GOT3 (cell line): ENCODE measurements at places on chromosomes 4 and X.

GRCh38 chr4:124423160-124423559 lies 289.4 kb downstream of the ANKRD50 start:
- DNase-seq = no peak

DNA sequence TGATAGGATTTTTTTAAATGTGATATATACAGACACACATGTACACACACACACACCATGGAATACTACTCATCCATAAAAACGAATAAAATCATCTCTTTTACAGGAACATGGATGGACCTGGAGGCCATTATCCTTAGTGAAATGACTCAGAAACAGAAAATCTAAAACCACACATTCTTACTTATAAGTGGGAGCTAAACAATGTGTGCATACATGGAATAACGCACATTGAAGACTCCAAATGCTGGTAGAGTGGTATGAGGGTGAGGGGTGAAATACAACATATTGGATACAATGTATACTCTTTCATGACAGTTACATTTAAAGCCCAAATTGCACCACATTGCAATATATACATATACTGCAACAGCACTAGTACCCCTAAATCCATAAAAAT lies 120.2 kb upstream of the ADGRL3 start:
- no peak for DNase-seq

GRCh38 chrX:101482296-101482695 lies 3.0 kb upstream of the ARMCX4 start:
- no peak for DNase-seq

DNA sequence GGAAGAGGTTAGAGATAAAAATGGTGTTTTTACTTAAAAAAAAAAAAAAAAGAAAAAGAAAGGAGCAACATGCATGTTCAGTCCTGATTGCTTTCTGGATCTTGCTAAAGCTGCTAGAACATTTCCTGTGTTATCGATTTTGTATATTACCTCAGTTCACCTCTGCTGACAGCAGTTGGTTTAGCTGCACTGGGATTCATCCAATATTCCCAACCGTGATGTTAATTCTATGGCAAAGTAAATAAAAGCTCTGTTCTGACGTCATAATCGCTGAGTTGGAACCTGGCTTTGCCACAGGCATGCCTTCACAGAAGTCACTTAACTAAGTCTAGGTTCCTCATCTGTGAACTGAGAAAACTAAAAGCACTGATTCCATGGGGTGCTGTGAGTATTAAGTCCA lies 90.7 kb upstream of the SORBS2 start:
- DNase-seq = no peak

GRCh38 chrX:16445166-16445752 lies 204.7 kb upstream of the S100G start:
- DNase-seq = peak; percentile 25

GRCh38 chr4:30536231-30536630 lies 183.9 kb upstream of the PCDH7 start:
- DNase-seq = no peak

DNA sequence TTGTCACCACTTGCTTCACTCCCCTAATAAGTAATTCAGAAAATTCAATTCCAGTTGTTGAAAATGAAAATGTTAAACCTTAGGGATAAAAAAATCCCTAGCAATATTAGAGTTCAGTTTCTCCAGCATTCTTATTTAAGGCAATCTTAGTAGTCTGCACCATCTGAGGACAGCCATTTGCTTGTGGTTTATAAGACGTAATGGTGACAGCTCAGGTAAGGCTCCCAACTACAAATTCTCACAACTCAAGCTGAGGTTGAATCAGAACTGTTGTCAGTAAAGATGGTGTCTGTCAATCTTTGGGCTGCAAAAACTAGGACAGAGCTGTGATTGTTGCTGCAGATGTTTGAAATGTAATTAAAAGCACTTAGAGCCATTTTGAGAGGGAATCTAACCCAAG lies 16.3 kb upstream of the ADGRA3 start:
- no peak for DNase-seq

DNA sequence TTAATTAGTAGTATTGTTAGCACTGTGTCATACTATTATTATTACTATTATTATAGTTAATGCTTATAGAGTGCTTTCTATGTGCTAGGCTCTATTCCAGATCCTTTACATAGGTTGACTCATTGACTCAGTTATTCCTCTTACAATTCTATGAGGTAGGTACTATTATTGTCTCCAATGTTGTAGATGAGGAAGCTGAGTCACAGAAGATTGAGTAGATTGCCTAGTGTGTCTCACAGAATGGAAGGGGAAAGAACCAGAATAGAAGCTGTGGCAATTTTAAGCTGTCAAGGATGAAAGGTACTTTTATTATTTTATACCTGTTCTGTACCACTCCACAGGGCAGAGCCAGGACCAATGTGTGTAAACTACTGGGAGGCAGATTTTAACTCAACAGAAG lies 1.9 kb upstream of the TCEAL1 start:
- no peak for DNase-seq

GRCh38 chr4:94527556-94528233 lies 76.0 kb downstream of the PDLIM5 start:
- DNase-seq = no peak

DNA sequence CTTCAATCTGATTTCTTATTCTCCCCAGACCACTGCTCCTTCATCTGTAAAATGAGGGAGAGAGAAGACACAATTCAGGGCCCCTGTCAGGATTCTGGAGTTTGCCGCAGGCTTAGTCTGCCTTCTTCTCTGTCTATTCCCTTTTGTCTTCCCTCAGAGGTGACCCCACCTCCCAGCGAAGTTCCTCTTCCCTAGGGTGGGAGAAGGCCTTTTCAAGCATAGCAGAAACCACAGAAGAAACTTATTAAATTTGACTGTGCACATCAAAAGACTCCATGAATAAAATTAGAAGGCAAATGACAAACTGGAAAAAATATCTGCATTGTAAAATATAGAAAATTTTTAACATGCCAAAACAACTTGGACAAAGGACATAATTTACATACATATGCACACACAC lies 148.8 kb downstream of the HNRNPD start:
- no peak for DNase-seq

DNA sequence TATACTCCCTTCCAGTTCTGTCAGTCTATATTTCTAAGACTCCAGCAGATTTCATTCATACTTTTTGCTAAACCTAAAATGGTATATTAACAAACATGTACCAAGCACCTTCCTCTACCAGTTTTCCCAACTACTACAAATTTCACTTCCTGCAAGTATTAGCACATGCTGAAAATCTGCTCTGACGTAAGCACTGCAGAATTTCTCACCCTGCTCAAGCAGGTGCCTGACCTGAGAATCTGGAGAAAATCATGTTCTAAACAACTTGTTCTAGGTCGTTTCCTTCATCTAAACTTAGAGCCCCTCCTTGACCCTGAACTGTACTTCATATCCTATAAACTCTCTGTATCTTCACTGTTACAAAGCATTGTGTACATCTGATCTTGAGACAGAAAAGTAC lies 380.7 kb upstream of the NOCT start:
- DNase-seq = no peak

GRCh38 chr4:14844061-14844460 lies 158.2 kb upstream of the CPEB2 start:
- no peak for DNase-seq

GRCh38 chr4:47891928-47892327 lies 22.5 kb downstream of the NFXL1 start:
- DNase-seq = no peak

DNA sequence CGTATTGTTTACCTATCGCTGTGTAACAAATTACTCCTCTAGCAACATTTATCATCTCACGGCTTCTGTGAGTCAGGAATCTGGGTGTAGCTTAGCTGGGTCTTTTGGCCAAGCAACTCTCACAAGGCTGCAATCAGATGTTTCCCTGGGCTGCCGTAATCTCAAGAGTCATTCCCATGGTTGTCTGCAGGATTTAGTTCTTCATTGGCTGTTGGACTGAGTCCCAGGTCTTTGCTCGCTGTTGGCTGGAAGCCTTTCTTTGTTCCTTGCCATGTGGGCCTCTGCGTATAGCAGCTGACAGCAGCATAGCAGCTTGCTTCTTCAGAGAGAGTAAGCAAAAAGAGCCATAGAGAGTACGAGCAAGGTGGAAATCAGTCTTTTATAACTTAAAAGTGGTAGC lies 16.8 kb downstream of the POLR2B start:
- DNase-seq = no peak

DNA sequence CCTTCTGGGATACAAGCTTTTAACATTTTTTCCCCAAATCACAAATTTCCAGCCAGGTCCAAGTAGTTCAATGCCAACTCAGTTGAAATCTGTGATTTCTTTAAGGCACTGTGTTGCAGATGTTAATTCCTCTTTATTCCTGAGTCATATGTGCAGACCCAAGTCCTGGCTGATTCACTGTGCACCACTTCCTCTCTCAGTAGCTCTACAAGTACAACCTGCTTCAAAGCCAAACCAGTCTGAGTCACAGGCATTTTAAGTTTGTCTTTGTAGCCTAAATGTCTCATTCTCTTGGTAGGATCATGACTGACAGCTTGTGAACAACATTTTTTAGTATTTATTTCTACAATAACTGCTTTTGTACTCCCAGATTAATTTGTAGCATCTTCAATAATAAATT lies 165.6 kb upstream of the S100G start:
- DNase-seq = peak; percentile 43

GRCh38 chr4:38120772-38121171 lies 160.6 kb downstream of the PTTG2 start:
- no peak for DNase-seq

GRCh38 chr4:24164054-24164693 lies 274.3 kb upstream of the PPARGC1A start:
- DNase-seq = no peak

DNA sequence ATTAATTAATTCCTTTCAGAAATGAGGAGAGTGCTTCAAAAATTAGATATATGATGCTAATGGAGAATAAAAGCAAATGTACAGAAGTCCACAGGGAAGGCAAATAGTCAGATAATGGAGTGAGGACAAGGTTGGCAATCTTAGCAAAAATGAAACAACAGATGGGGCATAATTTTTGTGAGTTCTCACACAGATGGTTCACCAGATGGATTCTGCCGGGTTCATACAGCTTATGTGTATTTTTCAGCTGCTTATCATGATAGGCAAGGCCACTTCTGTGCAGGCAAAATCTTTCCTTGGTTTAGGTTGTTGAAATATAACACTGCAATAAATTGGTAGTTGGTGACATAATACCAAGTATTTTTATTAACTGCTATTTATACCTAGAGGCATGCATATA lies 1539.0 kb upstream of the IGFBP7 start:
- no peak for DNase-seq

DNA sequence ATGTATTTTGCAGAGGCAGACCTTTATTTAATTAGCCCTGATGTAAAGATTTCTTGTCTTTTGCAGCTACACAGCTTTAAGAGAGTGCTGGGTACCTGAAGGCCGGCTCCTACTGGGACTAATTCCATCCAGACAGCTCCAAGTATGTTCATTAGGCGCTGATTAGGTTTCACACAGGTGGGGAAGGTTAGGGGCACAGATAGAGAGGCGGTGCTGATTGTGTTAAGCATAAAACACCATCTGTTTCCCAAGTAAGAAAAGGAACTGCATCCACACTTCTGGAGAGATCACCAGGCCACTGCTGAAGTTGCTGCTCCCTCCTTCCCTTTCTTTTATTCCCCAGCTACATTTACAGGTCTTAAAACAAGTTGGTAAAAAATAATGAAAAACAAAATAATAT lies 349.5 kb downstream of the ZIC3 start:
- DNase-seq = no peak

GRCh38 chr4:101345271-101345595 lies 2.1 kb downstream of the PPP3CA start:
- no peak for DNase-seq

DNA sequence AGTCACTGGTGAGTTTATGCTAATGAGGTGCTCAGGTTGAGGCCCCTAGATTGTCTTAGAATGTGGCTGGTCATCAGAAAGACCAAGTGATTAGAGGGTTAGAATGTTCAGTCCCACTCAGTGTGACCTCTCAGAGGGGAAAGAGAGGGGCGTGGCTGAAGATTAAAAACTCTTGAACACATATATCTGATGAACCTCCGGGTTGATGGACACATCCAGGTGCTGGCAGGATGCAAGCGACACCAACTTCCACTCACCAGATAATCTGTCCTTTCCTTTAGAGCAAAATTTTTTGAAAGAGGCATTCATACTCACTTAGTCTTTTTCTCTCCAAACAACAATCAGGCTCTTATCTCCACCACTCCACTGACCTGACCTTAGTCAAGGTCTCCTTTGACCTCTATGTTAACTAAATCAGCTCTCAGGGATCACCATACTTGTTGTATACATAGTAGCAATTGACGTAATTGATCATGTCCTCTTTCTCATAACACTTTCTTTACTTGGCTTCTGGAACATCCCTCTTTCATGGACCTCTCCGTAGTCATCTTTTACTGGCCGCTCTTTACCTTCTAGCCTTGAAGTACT lies 14.2 kb downstream of the FAM47E start:
- no peak for DNase-seq

- DNase-seq = no peak
Measured at GRCh38 chr4:27101561-27101960, 240.9 kb downstream of the STIM2 start.

DNA sequence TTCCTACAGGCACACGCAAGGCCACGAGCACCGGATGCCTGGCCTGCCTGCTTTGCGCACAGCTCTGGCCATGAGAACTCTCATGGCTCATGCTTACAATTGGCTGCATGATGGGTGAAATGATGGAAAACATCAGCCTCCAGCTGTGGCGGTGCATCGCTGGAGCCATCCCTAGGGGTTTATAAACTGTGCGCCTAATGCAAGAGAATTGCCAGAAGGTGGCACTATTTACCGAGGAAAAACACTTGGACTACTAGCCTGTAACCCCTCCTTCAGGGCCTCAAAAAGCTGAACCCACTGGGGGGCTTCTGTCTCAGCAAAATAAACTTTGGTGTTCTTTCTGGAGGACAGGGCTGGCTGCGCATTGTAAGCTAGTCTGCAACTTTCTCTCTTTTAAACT lies 51.9 kb downstream of the PHKA2 start:
- DNase-seq = no peak

DNA sequence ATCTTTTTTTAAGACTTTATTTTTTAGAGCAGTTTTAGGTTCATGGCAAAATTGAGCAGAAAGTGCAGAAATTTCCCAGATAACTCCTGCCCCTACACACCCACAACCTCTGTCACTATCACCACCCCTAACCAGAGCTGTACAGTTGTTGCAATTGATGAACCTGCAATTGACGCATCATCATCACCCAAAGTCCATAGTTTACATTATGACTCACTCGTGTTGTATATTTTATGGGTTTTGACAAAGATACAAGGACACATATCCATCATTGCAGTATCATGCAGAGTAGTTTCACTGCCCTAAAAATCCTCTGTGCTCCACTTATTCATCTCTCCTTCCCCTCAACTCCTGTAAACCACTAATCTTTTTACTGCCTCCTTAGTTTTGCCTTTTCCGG lies 34.5 kb upstream of the WAS start:
- no peak for DNase-seq

DNA sequence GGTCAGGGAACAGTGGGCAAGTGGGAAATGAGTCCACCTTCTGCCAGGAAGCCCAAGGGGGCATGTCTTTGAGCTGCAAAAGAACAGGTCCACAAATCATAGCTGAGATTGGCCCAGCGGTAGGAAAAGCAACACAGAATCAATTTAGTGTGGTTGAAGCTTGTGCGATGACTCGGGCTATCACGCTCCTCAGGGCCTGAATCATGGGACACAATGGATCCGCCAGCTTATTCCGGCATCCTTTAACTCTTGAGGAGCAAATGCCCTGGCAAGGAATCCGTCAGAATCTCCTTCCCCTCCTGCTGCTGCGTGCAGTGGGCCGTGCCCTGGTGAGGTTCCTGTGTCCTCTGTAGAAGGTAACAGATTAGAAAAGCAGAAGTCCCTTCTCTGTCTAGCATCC lies 98.0 kb downstream of the RELL1 start:
- DNase-seq = no peak
